ENCODE measurements at places on chromosomes 2 and 18.

- no peak for DNase-seq
These were observed 257.9 kb downstream of the DYSF start for GRCh38 chr2:71711133-71711855.

DNA sequence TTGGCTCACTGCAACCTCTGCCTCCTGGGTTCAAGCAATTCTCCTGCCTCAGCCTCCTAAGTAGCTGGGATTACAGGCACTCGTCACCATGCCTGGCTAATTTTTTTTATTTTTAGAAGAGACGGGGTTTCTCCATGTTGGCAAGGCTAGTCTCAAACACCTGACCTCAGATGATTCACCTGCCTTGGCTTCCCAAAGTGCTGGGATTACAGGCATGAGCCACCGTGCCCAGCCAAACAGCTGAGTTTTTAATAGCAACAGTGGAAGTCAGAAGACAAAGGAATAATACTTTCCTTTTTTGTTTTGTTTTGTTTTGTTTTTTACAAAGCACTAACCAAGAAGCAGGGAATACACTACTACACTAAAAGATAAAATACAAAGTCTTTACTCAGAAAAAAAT lies 16.9 kb downstream of the GPR75 start:
- DNase-seq: no peak

GRCh38 chr2:85728883-85729824 lies 24.6 kb upstream of the ATOH8 start:
- peak; percentile 93 for DNase-seq

- DNase-seq: no peak
These were observed 30.1 kb downstream of the FHOD3 start for GRCh38 chr18:36327352-36328316.

- no peak for DNase-seq
These were observed 441.3 kb downstream of the RND3 start for GRCh38 chr2:150046211-150046610.

DNA sequence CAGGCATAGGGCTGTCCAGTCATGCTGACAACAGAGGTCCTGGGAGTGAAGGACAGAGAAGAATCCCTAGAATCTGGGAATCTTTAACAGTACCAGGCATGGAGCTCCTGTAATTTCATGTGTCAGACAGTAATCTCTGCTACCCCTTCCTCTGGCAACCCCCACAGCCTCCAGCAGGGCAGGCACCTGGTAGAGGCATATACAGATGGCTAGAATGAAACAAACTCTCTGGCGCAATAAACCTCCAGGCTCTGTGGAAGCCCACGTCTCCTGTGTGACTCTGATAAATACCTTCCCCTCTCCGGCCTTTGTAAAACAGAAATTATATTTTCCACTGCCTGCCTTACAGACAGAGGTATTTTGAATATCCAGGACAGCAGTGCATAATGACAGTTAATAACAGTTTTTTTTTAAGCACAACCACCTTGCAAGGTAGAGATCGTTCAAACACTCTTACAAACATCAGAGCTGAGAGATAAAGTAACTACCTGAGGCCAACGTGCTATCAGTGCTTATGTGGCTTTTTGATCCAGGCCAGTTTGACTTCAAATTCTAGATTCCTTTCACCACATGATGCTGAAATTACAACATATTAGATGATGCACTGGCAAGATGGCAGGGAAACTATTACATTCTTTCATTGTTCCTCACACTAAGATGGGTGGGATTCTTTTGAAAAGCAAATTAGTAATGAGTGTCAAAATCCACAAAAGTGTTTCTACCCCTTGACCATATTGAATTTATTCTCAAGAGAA lies 47.7 kb upstream of the TMEM247 start:
- no peak for DNase-seq

- no peak for DNase-seq
These were observed 11.1 kb downstream of the TET3 start for GRCh38 chr2:73995810-73996209.

GRCh38 chr2:241454837-241455485 lies 53.4 kb downstream of the STK25 start:
- no peak for DNase-seq

DNA sequence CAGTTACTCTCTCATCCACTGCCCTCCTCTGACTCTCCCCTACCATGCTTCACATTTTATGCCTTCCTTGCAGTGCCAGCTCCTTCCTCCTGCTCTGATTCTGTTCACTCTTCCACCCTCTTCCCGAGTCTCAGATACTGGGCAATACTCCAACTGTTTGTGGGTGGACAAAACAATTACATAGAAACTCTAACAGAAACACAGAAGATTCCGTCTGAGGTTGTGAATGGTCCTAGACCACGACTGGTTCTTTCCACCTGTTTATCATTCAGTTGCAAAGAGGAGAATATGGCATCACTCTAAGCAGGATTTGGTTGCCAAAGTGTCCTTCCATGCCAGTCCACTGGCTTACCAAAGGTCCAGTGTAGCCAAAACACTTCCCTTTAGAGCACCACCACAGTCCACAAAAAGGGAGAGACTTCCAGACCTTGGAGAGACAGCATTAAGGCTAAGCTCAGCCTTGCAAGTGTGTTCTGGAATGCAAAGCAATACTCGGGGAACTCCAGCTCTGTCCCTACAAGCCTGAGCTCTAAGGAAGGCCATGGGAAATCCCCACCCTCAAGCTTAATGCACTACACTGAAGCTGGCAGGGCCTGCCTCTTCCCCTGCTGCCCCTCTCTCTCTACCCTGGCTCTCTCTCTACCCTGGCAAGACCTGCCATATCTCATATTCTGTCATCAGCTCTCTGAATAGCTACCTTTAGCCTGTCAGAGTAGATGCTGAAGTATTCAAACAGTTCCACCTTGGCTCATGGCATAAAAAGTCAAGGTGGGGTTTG lies 33.6 kb upstream of the RND3 start:
- DNase-seq: no peak

GRCh38 chr2:66463206-66463755 lies 28.4 kb downstream of the MEIS1 start:
- no peak for DNase-seq

DNA sequence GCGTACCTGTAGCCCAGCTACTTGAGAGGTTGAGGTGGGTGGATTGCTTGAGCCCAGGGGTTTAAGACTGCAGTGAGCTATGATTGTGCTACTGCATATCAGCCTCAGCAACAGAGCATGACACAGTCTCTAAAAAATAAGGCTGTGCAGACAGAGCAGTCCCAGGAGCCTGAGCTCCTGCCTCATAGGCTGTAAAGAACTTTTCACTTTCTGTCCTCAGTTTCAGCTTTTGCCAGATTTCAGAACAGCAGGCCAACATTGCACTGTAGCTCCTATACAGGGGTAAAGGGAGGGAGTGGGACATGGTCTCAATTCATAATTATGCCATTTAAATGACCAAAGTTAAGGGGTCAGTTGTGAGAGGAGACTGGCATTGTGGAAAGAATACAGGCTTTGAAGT lies 150.6 kb downstream of the GALNT1 start:
- no peak for DNase-seq

DNA sequence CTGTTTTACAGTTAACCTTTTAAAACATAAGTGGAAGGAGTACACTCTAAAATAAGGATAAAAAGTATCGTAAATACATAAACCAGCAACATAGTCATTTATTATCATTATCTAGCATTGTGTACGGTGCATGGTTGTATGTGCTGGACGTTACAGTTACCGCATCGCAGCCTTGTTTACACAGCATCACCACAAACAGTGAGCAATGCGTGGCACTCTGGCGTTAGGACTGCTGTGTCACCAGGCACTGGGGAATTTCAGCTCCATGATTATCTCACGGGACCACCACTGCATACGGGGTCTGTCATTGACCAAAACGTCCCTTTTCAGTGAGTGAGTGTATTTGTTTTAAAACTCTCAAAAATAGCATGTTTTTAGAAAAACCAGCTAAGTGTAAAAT lies 103.0 kb upstream of the SNTG2 start:
- no peak for DNase-seq

GRCh38 chr2:239691720-239692119 lies 290.9 kb upstream of the HDAC4 start:
- DNase-seq: no peak

- no peak for DNase-seq
These were observed 286.7 kb downstream of the EXOC6B start for GRCh38 chr2:72539071-72539552.
